ENCODE measurements at places on chromosomes 13 and 19. TPM values are rescaled to one million over a fixed set of nuclear protein-coding genes. Genes with fewer than 3 reads are reported as not detected.

TNNT1 gene
- 27.6 TPM for total RNA-seq

DNA sequence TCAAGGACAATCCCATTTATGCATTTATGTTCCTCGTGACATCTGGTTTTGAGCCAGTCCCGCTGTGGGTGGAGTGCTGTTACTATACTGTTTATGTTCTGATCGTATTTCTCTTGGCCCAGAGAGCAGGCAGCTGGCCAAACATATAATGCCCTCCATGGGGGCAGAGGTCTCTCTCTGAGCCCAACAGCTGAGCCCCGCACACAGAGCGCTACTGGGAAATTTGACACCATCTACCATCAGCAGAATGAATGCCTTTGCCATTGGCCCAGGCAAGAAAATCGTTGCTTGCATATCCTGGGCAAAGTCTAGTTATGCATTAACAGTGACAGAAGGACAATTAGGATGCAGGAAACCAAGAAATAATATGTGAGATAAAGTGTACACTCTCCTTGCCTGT lies 126.8 kb upstream of the CACNA1A start:
- H3K36me3 ChIP-seq: no peaks in the 10 kb centered on the region
- peak overlapping the region; percentile 81 for H3K27ac ChIP-seq
- no peaks in the 10 kb centered on the region for H3K27me3 ChIP-seq
- DNase-seq: no peak

GYS1 gene
- 62.1 TPM for total RNA-seq

KIRREL2 gene
- 3.3 TPM for total RNA-seq

- H3K27me3 ChIP-seq: peaks cover 5% of the 10 kb centered on the region
- no peaks in the 10 kb centered on the region for H3K36me3 ChIP-seq
- DNase-seq: no peak
- H3K4me3 ChIP-seq: no peak overlapping the region
- H3K27ac ChIP-seq: no peak overlapping the region
Observed at GRCh38 chr13:44273991-44274770, 99.4 kb upstream of the SERP2 start.

Data from type B pancreatic cell (in vitro differentiated cells).